ENCODE measurements at places on chromosomes 6 and 20.
A peak's percentile ranks its signal among the peaks of the same experiment; 100 is the strongest.

DNA sequence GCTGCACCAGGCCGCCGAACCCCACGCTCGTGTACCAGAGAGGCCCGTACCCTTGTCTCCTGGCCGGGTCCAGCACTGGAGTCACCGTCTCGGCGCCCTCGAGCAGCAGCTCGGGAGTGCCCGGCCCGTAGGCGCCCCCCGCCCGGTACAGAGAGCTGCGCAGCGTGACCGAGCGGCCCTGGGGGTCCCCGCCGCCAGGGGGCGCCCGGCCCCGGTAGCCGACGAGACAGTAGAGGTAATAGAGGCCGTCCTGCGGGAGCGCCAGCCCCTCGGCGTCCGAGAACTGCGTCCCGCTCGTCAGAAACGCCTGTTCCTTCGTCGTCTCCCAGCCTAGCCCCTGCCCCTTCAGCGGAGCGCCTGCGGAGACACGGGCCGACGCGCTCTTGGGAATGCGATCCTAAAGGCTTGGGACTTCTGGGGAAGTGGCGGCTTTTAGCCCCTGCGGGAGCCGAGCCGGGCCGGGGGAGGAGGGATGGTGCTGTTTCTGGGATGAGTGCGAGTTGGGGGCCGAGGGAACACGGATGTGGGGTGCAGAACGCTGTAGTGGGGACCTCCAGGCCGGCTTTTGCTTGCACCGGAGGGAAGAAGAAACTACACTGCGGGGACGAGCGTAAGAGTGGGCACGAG, 1.3 kb downstream of the LTB start:
- peak; percentile 85 for DNase-seq

- DNase-seq, result no peak
These were observed 22.4 kb downstream of the IL17A start for GRCh38 chr6:52208612-52209011.

GRCh38 chr6:111980971-111981840, 72.7 kb upstream of the CCN6 start:
- DNase-seq, result no peak

DNA sequence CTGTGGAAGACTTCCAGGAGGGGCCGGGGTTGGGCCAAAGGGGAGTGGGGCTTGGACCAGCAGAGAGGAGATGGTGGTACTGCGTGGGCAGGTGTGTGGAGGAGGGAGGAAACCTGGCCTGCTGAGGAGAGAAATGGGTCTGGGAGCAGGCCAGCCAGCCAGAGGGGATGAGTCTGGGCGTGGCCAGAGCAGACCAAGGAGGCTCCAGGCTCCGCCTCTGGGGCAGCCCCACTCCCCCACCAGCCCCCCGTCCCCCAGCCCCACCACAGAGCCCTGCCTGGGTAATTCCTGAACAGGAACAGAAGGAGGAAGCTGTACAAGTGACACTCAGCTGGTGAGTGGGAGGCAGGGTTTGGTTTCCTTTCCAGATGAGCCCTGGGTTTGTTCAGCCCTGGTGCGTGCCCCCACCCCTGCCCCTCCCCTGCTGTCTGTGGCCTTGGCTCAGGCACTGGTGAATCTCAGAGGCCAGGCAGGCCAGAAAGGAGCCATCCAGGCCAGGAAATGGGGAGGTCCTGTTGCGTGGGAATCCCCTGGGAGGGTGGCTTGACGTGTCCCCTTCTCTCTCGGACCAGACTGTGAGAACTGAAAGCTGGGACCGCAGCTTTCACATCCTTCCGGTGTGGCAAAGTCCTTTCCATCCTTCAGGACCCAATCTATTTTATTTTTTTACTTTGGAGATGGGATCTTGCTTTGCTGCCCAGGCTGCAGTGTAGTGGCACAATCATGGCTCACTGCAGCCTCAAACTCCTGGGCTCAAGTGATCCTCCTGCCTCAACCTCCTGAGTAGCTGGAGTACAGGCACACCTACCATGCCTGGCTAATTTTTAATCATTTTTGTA, 9.4 kb upstream of the SRC start:
- DNase-seq, result no peak

DNA sequence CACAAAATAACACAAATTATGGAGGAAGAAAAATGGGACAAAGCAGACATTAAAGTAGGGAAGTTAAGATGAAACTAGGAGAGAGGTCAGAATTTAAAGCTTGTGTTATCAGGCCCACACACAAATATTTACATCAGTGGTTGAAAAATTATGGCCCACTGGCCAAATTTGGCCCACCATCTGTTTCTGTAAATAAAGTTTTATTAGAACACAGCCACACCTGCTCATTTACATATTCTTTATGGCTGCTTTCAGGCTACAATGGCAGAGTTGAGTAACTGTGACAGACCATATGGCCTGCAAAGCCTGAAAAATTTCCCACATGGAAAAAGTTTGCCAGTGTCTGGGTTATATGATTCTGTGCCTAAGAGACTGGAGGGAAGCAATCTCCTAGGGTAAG, 49.0 kb downstream of the SLC22A23 start:
- no peak for DNase-seq

GRCh38 chr6:30060606-30061091, 416 bp upstream of the POLR1H start:
- DNase-seq, result peak; percentile 64

DNA sequence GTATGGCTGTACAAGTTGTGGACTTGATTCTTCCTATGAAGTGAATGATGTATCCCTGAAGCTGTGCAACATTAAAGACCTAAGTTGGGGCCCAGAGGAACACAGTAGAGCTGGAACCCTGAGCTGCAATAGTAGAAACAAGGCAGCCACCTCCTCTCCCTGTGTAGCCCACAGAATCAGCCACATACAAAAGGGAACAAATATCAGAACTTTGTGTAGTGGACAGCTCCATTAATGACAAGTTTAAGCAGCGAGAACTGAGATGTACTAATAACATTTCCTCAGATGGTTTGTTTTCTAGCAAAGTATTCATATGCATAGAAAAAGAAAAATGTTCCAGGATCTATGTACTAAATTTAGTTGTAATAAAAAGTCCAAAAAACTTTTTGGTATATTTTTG, 19.2 kb downstream of the PHACTR1 start:
- no peak for DNase-seq

DNA sequence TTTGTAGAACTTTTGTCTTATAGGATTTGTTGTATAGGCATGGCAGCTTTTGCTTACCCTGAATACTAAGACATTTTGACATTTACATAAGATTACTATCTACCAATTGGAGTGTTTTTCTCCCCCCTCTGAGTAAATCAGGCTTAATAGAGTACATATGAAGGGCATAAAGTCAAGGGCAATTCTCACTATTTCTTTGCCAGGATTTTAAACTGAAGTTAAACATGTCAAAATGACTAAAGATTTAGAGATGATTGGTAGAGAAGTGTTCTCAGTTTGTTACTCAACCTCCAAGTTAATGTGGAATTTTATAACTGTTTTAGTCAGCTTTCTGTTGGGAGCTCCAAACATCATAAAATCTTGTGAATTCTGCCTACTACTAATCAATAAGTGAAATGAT, 157.8 kb downstream of the CDKAL1 start:
- no peak for DNase-seq

DNA sequence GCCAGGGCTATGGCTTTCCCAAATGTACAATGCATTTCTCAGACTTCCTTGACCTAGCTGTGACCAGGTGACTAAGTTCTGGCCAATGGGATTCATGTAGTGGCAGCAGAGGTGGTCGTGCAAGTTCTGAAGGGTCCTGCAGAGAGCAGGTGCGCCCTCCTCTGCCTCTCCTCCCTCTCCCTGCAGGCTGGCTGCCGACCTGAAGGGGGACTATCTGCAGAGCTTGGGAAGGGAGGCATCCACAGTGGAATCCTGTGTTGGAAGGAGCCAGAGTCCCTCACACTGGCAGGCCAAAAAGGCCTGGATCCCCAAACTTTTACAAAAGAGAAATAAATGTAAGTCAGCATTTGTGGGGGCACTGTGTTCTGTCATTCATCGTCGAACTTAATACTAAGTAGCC, 66.6 kb downstream of the CDH26 start:
- DNase-seq, result no peak

GRCh38 chr6:54204921-54205591, 93.8 kb downstream of the MLIP start:
- no peak for DNase-seq

DNA sequence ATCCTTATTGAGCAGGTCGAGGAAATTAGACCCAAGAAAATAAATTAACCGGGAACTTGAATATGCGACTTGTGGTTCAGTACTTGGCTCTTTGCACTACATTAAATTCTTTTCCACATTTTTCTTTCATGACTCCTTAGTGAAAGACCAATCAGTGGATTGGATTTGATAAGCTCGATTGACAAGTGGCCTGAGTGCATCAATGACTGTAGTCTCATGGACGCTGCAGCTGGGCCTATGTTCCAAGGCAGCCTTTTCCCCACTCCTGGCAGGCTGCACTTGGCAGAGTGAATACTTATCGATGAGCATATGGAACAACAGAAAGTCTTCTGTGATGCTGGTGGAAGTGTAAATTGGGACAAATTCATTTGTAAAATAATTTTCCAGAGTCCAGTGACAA, 210.8 kb upstream of the EXOC2 start:
- DNase-seq, result no peak

DNA sequence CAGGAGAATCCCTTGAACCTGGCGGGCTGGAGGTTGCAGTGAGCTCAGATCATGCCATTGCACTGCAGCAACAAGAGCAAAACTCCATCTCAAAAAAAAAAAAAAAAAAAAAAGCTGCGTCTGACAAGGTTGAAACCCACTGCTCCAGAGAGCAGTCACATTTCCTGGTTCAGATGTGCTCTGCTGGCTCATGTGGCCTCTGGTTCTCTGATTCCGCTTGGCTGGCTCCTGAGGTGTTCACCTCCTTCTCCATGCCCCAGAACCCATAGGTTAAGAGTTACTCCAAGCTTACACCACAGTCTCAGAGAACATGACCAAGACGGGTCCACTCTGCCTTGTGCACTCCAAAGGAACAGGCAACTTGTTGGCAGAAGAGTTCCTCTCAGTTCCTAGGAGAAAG, 8.8 kb upstream of the CNR1 start:
- DNase-seq, result no peak

Measured in ELR (cell line).